T-helper 9 cell (primary cell): ENCODE measurements at places on chromosomes 7 and 10.
A peak's percentile ranks its signal among the peaks of the same experiment; 100 is the strongest.

- no peak for DNase-seq
These were observed 120.5 kb downstream of the CTNNA3 start for GRCh38 chr10:67575532-67575931.

DNA sequence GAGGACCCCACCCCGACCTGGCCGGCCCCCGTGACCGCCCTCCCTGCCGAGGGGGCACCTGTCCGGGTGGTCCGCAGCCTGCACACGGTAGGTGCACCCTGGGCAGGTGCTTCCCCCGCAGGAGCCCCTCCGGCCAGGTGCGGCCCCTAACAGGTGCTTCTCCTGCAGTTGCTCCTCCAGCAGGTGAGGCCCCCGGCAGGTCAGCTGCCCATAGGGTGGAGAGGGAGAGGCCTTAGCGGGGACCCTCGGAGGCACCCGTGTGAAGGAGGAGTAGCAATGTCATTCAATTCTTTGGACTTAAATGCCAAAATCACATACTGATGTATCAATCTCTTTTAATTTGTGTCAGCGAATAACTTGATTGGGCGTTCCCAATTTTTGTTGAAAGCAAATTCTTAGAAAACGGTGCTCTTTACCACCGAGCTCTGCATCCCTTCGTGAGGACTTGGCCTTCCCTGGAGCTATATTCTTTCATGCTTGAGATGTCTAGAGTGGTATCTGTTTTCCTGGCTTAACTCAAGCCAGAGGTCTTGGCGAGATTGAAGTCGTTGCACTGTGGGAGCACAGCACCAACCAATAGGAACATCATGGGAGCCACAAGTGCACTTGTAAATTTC lies 738 bp upstream of the NCAPG2 start:
- peak; percentile 11 for DNase-seq

DNA sequence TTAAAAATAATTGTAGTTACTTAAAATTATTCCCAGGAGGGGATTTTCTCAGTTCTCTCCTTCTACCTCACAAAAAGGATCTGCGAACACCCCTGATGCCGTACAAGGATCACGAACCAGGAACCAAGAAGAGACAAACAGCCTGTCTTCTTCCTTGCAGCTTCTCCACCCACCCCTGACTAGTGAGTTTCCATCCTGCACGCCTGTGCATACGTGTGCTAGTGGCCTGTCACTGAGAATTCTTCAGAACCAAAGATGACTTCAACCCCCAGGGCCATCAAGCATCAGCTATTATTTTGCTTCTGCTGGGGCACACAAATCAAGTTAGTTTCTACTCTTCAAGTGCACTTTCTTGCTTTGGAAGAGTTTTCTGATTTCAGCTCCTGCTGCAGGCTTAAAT lies 175.5 kb upstream of the KLF6 start:
- no peak for DNase-seq

DNA sequence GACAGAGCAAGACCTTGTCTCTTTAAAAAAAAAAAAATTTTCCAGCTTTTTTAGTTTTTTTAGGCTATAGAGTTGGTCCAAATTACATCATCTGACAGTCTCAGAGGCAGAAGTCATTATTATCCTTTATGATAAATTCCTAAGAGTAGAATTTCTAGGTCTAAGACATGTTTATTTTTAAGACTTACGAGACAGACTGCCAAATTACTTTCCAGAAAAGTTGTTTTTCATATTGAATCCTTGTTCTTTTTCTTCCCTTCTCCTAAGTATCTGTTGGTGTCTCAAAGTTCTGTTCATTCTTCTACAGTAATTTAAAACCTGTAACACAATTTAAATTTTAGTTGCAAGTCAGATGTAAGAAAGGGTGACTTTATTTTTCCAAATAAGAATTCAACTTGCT lies 421.4 kb downstream of the GALNT17 start:
- no peak for DNase-seq

DNA sequence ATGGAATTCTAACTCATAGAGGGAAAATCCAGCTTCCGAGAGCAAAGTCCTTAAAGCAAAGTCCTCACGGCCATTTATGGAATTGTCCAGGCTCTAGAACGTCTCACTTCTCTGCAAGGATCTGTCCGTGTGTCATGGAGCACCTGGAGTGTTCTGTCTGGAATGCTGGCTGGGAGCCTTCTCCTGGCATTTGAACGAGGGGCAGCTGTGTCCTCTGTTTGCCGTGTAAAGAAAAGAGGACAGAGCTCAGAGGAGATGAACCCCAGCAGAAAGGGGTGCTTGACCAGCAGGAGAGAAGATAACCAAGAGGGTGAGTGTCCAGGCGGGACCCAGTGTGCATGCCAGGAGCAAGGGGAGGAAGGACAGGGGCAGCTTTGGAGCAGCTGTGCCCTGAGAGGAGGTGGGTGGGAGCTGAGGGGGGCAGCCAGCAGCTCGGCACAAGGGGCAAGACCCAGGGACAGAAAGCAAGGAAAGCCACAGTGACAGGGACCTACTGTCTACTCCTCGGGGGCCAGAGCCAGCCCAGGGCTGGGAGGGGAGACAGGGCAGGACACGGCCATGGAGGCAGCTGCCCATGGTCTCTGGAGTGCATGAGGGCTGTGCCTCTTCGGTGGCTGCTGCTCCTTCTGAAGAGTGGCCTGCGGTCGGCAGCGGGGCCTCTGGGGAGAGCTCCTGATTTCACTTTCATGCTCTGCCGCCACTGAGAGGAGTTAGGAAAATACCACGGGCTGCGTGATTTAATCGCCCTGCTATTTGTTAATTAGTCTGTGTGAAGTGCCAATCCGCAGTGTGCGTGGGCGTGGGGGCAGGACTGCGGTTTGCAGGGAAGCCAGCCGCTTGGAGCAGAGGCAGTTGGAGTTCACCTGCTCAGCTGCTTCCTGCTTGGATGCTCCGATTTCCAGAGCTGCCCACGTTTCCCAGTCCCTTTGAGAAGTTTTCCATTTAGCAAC lies 149.3 kb upstream of the SHH start:
- DNase-seq, result no peak

GRCh38 chr7:149495785-149496641 lies 1.6 kb downstream of the ZNF746 start:
- DNase-seq, result no peak

DNA sequence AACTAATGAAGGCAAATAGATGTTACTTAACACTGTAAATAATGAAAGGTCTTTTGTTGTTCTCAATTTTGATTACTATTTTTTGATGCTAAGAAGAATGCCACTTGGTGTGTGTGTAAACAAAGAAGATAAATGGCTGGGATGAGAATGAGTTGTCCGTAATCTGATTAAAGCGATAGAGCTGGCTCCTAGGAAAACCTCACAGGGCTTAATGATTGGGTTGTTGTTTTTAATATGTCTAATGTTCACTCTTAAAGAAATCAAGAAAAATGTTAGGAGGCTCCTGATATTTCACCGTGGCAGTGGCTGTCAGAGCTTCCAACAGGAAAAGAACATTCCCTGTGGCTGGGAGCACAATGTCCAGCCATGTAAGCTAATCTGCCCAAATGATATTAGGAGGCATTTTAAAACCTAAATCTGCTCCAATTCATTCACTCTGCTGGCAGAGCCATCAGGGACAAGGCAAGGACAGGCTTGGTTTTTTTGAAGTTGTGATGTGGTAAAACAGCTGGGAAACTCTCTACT lies 243.9 kb downstream of the SNX10 start:
- no peak for DNase-seq

DNA sequence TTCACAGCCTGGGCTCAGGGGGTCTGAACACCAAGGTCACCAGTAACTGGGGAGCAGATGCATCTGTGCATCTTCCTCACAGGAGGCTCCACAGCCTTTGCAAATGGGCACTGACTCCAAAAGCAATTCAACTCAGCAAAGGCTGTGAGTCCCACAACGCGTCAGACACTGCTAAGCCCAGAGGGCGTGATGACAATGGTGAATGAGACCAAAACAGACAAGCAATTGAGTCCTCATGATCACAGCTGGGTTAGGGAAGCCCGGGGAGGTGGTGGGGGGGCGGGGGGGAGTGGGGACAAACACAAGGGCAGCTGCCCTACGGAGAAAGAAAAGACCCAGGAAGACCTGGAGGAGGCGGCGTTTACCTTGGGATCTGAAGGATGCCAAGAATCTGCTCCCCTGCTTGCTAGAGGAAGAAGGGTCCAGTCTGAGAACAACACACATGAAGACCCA lies 61.6 kb upstream of the RNF32 start:
- no peak for DNase-seq

- no peak for DNase-seq
These were observed 41.3 kb upstream of the AOAH start for GRCh38 chr7:36765605-36766004.

- DNase-seq, result peak; percentile 12
These were observed 3.6 kb downstream of the NXPH1 start for GRCh38 chr7:8436965-8437364.

DNA sequence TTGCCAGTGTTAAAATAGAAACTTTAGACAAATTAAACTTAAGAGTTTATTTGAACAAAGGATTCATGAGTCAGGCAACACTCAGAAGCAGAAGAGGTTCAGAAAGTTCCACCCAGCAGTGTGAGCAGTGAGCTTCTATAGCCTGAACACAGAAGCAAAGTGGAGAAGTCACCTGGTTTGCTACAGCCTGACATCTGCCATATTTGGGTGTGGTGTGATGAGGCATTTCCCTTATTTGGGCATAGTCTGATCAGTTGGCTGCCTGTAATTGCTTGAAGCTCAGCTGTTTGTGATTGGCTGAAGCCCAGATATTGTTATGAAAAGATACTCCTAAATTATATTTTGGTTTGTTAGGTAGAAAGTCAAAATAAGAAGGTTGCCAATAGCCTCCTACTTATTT lies 39.1 kb downstream of the VWC2 start:
- no peak for DNase-seq

DNA sequence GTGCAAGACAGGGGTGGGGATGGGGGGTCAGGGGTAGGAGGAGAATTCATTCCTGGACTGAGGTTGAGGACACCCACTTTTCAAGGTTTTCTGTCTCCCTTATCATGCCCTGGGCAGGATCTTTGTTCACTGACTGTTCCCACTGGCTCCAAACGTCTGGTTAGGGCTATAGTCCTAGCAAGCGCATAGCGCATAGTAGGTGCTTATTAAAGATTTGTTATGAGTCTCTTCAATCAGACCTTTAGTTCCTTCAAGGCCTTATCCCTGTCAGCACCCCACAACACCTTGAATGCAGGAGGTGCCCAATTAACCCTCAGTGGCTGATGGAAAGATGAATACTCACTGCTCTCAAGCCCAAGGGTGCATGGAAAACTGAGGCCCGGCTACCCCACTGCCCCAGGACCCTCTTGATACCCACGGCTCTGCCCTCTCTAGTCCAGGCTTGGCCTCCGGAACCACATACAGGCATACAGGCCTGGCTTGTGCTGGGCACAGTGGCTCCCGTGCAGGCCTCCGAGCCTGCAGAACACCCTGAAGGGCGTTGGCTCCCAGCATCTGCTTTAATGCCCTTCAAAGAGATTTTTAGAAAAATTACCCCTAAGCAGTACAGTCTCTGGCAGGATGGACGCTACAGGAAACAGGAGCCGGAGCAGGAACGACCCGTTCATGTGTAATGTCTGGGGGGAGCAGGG lies 177.7 kb downstream of the SH3PXD2A start:
- no peak for DNase-seq

GRCh38 chr10:124539935-124540641 lies 78.5 kb downstream of the LHPP start:
- DNase-seq, result peak; percentile 70

DNA sequence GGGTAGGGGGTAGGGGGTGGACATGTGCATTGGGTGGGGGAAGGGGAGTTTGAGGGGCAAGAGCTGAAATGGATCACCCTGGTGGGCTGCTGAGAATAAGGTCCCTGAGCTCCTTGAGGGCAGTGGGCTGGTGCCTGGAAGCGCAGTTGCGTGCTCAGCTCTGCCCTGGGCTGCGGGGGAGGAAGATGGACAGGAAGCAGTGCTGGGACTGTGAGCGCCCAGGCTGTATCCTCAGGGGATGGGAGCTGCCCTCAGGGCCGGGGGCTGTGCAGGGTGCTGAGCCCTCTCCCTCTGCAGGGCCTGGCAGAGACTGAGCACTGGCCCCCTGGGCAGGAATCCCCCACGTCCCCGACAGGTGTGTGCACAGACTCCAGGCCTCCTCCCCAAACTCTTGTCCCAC lies 24.4 kb upstream of the ZNF467 start:
- no peak for DNase-seq

- DNase-seq, result no peak
These were observed 37.5 kb downstream of the AKR1C8 start for GRCh38 chr10:5147255-5147980.

DNA sequence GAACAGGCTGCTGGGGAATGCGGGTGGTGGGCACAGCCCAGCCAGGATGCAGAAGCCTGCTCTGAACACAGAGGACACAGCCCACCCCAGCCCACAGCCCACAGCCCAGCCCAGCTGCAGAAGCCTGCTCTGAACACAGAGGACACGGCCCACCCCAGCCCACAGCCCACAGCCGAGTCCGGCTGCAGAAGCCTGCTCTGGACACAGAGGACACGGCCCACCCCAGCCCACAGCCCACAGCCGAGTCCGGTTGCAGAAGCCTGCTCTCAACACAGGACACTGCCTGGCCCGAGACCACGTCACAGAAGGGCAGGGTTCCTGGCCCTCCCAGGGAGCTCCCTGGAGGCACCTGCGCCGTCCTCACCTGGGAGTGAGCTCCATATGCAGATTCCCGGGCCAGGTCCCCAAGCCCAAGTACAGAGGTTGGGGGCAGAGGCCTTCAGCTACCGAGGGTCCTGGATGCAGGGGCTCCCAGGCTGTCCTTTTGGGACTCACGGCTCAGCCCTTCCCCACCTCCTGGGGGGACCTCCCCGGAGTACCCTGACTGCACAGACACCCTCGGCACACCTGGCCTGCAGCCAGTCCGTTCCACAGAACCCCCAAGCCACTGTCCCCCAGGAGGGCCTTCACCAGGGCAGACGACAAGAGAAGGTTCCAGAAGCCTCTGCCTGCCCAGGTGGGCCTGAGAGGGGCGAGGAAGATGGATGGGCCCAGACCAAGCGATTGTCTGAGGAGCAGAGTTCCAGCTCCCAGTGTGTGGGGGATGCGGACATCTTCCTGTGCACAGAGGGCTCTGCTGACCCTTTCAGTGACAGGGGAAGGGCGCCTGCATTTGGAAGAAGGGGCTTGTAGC lies 23.7 kb upstream of the FOXL3 start:
- DNase-seq, result no peak

GRCh38 chr10:53153831-53154230 lies 381.2 kb upstream of the MBL2 start:
- DNase-seq, result no peak

- no peak for DNase-seq
These were observed 2.3 kb downstream of the ERLIN1 start for GRCh38 chr10:100183481-100183880.

DNA sequence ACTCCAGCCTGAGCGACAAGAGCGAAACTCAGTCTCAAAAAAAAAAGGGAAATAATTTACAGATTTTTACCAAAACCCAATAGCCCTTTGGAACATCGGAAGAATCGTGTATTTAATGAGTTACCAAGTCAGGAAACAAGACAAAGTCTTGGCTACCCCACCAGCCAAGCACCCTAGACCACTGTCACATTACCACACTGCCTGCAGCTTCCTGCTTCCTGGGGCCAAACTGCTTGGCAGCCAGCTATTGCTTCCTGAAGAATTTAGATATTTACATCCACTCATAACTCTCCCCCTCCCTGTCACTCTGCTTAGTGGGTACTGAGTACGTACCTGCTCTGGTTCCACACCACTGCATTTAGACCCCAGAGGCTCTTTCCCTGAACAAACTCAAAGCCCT lies 14.1 kb upstream of the TNPO3 start:
- no peak for DNase-seq

- no peak for DNase-seq
These were observed 155.1 kb downstream of the LSM5 start for GRCh38 chr7:32335107-32335506.

- no peak for DNase-seq
These were observed 350 bp upstream of the ZNF37A start for GRCh38 chr10:38093816-38094157.

- DNase-seq, result no peak
These were observed 439 bp upstream of the EMX2 start for GRCh38 chr10:117541909-117542705.

GRCh38 chr10:10959666-10960065 lies 58.0 kb upstream of the CELF2 start:
- no peak for DNase-seq
